ENCODE measurements at places on chromosomes 12 and 14.

DNA sequence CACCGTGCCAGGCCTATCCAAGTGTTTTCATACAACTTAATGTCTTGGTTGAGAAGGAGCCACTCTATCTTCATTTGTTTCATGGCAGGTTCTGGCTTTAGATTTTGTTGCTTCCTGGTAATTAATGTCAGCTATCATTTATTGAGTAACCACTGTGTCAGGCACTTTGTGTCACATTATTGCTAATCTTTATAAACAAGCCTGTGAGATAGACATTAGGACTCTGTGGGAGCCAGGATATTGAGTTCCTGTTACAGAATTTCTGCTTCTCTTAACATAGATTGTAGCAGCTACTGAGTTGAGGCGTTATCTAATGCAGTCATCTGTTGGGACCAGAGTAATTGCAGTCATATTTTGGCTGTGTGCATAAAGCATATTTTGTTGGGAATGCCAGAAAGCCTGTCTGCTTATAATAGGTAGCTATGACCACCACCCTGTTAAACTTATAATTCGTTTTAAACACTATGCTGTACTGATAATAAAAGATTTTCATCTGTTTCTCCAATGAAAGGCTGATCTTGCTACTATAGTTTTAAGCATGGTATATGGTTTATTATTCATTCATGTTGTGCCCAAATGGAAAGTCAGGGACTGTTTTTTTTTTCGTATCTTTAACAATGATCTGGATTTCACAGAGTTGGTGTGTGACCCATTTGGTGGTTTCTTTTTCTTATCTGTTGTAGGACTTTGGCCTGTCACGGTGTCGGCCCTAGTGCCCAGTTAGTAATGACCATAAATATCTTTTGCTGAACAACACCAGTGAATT, 432.6 kb downstream of the PCNX1 start:
- no peak for DNase-seq

- no peak for DNase-seq
These were observed 42.2 kb downstream of the TAOK3 start for GRCh38 chr12:118330421-118331018.

- no peak for DNase-seq
These were observed 42.6 kb upstream of the LRTM2 start for GRCh38 chr12:1777798-1778197.

GRCh38 chr12:92942905-92943304, 13.8 kb upstream of the EEA1 start:
- no peak for DNase-seq

All from NCI-H1436 (cell line).